ENCODE measurements at places on chromosomes 4 and X.

- DNase-seq, result peak; percentile 20
Measured at GRCh38 chrX:22952010-22952409, 47.8 kb upstream of the DDX53 start.

DNA sequence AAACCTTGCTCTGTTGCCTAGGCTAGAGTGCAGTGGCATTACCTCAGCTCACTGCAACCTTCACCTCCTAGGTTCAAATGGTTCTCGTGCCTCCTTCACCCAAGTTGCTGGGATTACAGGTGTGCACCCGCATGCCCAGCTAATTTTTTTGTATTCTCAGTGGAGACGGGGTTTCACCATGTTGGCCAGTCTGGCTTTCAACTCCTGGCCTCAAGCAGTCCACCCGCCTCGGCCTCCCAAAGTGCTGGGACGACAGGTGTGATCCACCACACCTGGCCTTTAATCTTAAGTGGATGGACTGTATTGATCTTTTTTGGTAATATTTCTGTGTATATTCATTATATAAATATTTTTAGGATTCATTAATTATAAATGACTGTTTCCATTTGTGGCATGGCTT, 158.7 kb upstream of the CXorf51A start:
- no peak for DNase-seq

DNA sequence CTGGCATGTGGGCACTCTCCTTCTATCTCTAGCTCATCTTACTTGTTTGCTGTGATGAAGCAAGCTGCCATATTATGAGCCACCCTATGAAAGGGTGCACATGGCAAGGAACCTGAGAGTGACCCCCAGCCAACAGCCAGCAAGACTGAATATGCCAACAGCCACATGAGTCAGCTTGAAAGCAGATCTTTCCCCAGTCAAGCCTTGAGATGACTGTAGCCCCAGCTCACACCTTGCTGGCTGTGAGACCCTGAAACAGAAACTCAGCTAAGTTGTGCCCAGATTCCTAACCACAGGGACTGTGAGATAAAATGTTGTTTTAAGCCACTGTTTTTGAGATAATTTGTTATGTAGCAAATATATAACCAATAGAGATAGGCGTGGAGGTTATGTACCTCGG, 36.2 kb downstream of the KDM5C start:
- no peak for DNase-seq

GRCh38 chr4:128653527-128654444, 155.7 kb upstream of the JADE1 start:
- DNase-seq, result peak; percentile 20

GRCh38 chrX:100743009-100743607, 11.2 kb upstream of the SYTL4 start:
- no peak for DNase-seq

GRCh38 chr4:144480068-144480467, 165.9 kb upstream of the HHIP start:
- no peak for DNase-seq

DNA sequence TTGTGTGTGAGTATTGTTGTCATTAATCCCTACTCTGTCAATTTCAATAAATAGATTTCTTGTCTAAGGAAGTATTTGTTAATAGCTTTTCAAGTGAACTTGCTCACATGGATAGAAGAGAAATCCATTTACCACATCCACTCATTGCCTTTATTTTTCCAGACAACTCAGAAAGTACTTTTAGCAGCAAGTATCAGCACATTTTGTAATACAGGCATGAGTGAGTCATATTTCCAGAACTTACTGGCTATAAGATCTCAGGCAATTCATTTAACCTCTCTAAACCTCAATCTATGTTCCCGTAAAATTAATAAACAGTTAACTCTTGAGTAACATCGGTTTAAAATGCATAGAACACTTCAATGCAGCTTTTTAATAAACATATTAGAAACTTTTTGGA, 317.9 kb upstream of the PCDH7 start:
- DNase-seq, result no peak
